NCI-H1105 treated with DMSO at 0.1 percent for 48 hours (cell line): ENCODE measurements at places on chromosomes 6 and 20.

- DNase-seq = peak; percentile 82
These were observed 15.4 kb downstream of the LINC00237 start for GRCh38 chr20:21090721-21091120.

DNA sequence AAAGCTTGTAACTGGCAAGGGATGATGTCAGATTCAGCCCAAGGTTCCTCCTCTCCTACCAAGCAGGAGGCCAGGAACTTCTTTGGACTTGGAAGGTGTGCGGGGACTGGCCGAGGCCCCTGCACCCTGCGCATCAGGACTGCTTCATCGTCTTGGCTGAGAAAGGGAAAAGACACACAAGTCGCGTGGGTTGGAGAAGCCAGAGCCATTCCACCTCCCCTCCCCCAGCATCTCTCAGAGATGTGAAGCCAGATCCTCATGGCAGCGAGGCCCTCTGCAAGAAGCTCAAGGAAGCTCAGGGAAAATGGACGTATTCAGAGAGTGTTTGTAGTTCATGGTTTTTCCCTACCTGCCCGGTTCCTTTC is 14.4 kb downstream of the TNFAIP3 start:
- DNase-seq = no peak

DNA sequence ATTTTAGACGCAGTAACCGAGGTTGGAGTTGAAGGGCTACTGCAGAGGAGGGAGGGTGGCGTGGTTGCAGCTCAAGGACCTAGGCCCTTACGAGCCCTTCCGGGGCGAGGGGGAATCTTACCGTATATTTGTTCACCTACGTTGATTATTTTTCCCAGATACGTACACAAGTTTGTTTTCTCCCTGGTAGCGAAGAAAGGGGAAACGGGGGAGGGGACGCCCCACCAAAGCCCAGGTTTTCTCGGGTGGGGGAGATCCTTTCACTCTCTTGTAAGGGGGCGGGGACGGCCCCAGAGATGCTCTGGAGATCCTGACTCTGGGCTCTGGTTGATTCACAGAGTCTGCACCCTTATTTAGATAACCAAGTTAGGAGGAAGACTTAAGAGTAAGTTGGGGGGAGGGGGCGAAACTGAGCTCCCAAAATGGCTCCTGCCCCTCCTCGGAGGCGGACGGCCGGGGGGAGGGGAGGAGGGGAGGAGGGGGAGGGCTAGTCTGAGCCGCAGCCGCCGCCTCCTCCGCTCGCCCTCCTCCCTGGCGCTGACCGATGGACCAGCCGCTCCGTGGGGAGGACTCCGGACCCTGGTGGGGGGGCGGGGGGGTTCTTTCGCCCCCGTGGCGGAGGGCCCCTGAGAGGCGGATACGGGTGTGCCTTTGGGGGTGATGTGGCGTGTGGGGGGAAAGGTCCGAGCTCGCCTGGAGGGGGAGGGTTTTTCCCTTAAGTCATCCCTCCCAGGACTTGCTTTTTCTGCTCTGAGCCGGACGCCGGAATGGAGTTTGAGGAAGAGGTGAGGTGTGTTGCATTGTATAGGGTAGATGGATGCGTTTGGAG is 2.2 kb downstream of the BRD2 start:
- DNase-seq = peak; percentile 64

GRCh38 chr6:158233214-158233795 is 65.2 kb downstream of the GTF2H5 start:
- DNase-seq = no peak

- no peak for DNase-seq
These were observed 130.1 kb downstream of the BCAS1 start for GRCh38 chr20:53940360-53940702.

GRCh38 chr6:17932330-17932852 is 55.0 kb downstream of the KIF13A start:
- DNase-seq = no peak

DNA sequence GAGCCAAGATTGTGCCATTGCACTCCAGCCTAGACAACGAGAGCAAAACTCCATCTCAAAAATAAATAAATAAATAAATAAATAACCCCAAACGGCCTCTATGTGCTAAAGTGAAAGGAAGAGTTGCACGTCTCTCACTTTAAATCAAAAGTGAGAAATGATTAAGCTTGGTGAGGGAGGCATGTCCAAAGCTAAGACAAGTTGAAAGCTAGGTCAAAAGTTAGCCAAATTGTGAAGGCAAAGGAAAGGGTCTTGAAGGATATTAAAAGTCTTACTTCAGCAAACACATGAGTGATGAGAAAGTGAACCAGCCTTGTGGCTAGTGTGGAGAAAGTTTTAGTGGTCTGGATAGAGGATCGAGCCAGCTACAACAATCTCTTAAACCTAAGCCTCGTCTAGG is 14.3 kb downstream of the ZBP1 start:
- DNase-seq = no peak

DNA sequence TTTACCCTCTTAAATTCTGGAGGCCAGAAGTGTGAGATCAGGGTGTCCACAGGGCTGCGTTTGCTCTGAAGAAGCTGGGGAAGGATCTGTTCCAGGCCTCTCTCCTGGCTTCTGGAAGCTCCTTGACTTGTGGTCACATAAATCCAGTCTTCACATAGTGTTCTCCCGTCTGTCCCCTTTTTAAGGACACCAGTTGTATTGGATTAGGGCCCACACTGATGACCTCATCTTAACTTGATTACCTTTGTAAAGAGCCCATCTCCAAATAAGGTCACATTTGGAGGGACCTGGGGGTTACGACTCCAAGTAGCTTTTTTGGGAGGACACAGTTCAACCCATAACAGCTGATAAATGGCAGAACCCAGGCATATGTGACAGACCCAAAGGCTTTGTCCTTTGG is 20.0 kb upstream of the WFDC2 start:
- DNase-seq = no peak

- DNase-seq = no peak
These were observed 304.9 kb downstream of the CDH26 start for GRCh38 chr20:60262967-60263603.

DNA sequence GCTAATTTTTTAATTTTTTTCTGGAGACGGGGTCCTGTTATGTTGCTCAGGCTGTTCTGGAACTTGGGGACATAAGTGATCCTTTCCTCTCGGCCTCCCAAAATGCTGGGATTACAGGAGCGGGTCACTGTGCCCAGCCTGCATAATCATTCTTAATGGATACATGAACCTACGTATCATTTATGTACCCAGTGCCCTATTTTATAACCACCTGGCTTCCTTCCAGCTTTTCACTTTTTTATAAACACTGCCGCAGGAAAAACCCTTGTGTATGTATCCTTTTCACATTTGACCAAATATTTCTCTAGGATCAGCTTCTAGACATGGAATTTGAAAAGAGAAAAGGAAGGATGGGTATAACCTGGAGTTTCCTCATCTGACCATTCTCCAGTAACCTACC is 85.6 kb upstream of the RIN2 start:
- peak; percentile 20 for DNase-seq

DNA sequence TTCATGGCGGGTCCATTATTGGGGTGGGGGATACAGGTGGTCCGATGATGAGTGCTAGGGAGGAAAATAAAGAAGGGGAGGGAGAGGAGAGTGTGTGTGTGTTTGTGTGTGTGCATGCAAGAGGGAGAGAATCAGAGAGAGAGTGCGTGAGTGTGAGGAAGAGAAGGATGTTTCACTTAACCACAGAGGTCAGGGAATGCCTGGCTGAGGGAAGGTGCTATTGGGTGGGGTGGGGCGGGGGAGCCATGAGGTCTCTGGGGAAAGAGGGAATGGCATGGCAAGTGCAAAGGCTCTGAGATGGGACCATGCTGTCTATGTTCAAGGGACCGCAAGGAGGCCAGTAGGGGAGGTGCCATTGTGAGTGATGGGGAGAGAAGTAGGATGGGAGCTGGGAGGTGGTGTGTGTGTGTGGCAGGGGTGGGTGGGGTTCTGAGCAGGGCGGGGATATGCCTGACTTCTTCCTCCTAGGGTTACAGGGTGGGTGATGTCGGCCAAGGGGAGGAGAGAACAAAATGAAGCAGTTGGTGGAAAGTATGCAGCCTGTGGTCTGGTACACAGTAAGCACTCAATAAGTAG is 23.0 kb downstream of the CEBPB start:
- DNase-seq = no peak

- DNase-seq = no peak
These were observed 137.7 kb upstream of the HDDC2 start for GRCh38 chr6:125439512-125439911.

GRCh38 chr6:166957087-166957804 is 896 bp upstream of the RNASET2 start:
- DNase-seq = peak; percentile 79

DNA sequence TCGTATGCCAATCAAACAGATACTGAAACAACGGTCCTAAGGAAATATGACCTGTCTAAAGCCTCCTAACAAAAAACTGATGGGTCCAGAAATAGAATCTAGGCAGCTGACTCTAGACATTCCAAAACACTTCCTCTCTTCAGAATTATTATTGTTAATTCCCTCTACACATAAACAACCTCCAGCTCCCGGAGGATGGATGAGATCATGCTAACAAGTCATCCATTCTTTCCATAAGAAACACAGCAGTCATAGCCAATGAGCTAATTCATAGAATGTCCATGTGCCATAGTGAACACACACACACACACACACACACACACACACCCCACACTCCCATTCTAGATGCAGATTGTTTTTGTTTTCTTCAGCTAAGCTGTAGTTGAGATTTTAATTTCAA is 44.3 kb downstream of the HDGFL1 start:
- no peak for DNase-seq

DNA sequence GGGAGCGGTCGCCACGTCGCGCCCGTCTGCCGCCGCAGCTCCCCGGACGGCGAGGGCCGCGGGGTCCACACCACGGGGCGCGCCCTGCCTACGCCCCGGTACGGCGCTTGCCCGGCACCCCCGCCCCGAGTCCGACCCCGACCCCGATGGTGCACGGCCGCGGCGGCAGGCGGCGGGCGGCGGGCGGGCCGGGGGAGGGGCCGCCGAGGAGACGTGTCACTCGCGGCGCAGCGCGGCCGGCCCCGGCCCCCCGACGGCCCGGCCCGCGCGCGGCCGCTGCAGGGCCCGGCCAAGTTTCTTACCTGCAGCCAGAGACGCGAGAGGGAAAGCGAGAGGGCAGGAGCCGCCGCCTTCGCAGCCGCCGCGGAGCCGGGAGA is 328 bp downstream of the RRBP1 start:
- no peak for DNase-seq

- no peak for DNase-seq
These were observed 187.8 kb upstream of the PRDM1 start for GRCh38 chr6:105898286-105898685.

GRCh38 chr6:3850451-3851203 is 1.5 kb downstream of the FAM50B start:
- no peak for DNase-seq

GRCh38 chr20:52963131-52963530 is 9.0 kb upstream of the TSHZ2 start:
- DNase-seq = no peak
